ENCODE measurements at places on chromosomes 3 and 15. TPM values are rescaled to one million over a fixed set of nuclear protein-coding genes. Genes with fewer than 3 reads are reported as not detected.

DNA sequence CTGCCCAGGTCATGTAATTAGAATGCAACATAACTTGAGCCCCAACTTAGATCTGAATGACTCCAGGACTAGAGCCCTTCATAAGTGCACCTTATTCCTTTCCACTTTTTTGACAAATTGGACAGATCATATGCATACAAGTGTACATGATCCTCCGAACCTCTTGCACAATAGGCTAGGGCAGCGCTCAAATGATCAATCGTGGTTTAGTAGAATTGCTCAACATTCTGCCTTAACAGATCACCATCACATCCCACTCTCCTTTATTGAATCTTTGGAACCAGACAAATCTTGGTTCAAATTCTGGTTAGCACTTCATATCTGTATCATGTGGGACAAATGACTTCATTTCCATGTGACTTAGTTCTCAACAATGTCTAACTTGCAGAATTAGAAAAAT, 106.8 kb upstream of the CDIN1 start:
- DNase-seq, result no peak

Gene NTRK3
- total RNA-seq, result 0.24 TPM

Gene GOLGA6D
- not detected for total RNA-seq

DNA sequence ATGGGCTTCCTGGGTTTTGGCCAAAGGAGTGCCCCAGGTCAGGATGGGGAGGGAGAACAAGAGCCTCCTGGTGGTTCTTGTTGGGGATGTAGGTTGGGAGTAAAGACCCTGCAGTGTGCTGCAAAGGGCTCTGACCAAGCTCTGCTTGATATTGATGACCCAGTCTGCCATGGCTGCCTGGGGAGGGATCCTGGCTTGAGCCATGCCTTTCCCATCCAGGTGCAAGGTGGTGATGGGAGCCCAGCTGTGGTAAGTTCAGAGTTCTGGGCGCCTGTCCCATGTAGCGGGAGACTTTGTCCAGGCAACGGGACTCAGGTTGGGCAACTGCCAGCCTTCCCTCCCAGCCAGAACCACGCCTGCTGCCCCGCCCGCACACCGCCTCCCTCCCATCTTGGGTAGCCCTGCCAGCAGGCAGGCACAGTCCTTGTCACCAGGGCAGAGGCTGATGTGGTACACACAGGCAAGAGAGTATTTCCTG, 2.6 kb downstream of the GNAI2 start:
- no peak for DNase-seq

Gene WDR93
- total RNA-seq, result not detected

GRCh38 chr3:105505170-105505569, 138.5 kb downstream of the ALCAM start:
- no peak for DNase-seq

- DNase-seq, result no peak
Observed at GRCh38 chr15:43518197-43518761, 871 bp downstream of the MAP1A start.

Gene CHCHD6
- 17.5 TPM for total RNA-seq

DNA sequence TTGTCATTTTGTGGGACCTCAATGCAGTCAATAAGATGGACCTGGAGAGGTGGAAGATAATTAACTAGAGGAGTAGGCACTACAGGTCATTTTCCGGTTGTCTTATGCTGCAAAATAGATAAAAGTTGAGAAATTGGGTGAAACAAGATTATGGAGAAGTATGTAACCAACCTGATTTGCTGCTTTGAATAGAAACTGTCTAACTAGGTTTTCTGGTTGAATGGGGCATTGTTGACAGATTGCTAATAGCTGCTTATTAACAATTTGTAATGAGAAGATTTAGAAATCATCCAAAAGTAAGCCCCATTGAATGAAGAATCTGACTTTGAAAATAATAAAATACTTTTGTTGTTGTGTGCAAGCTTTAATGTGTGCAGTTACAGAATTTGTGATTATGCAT, 26.2 kb downstream of the PIAS1 start:
- DNase-seq, result no peak

- DNase-seq, result no peak
Observed at GRCh38 chr3:182364723-182365650, 428.3 kb upstream of the ATP11B start.

GRCh38 chr3:43854916-43855315, 164.2 kb downstream of the ABHD5 start:
- no peak for DNase-seq

Gene SLC12A1
- not detected for total RNA-seq

DNA sequence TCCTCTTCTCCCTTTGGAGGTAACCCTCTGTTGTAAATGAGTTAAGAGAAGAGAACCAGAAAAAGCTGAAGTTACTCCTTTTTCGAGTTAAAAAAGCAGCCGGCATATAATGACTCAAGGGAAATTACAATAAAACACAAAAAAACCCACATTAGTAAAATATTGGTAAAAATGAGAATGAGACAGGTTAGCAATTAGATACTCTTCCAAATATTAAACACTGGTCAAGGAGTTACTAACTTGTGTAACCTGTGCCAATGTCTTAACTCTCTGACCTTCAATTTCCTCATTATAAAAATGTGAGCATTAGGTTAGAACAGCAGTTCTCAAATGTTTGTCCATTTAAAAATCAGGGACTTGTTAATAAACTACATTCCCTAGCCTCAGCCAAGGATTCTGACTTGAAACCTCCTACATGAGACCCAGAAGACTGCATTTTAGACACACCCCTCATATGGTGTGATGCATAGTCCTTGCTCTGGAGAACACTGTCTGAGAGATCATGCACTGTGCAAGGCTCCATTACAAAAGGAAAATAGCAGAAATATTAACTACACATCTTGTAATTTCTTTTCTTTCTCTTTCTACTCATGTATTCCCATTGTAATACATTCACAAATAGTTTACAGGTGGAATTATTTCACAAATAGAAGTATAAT, 42.7 kb upstream of the TOP2B start:
- DNase-seq, result no peak

DNA sequence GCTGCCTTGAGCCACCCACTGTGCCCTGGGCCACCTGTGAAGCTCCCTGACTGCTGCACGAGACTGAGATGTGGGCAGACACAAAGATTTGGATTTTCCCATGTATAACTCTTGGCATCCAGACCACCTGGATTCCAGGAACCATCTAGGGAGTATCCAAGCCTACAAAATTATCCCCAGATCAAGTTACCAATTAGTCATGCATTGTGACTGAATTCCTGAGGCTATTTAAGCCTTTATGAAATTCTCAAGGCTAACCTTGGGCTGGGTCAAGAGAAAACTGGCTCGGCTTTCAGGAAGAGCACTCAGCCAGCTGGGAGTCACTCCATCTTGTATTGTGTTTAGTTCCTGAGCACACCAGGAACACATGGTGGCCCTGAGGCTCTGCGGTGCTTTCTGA, 13.3 kb upstream of the ATP13A5 start:
- DNase-seq, result no peak

DNA sequence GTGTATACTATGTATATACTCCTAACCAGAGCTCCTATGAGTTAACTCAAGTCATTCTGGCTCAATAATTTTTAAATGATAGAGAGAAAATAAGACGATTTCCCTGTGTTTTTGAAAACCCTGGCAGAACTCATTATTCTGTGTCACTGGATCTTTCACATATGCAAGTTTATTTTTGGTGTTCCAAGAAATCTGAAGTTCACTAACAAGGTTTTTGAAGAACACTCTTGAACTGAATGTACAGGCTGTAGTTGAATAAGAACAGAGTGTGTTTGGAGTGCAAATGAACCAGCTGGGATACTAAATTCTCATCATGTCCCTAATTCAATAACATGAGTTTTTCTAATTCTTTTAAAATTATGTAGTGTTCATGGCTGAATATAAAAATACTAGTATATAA, 466.9 kb upstream of the SUCLG2 start:
- no peak for DNase-seq

GRCh38 chr3:194405766-194406165, 6.7 kb upstream of the GP5 start:
- DNase-seq, result no peak

GRCh38 chr3:107431246-107432012, 54.2 kb downstream of the CCDC54 start:
- peak; percentile 21 for DNase-seq

Gene DLG1
- total RNA-seq, result 85.0 TPM

DNA sequence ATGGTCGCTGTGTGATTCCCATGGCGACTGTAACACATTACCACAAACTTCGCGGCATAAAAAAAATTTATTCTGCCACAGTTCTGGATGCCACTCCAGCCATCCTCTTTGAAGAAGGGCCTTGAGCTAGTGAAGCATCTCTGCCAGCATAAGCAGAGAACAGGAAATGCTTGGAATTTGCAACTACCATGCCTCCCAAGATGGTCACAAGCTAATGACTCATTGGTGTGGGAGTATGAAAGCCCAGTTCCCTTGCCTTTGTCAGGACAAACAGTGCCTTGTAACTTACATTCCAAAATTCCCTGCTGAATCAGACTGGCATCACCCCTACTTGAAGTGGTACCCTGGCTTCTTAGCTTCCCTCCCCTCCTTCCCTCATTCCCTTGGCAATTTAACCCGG, 129.7 kb downstream of the PROS1 start:
- DNase-seq, result no peak

GRCh38 chr3:137768361-137769321, 4.5 kb downstream of the SOX14 start:
- no peak for DNase-seq

GRCh38 chr15:32743411-32744140, 25.8 kb downstream of the GREM1 start:
- DNase-seq, result no peak

GRCh38 chr3:86410587-86410986, 580.4 kb downstream of the VGLL3 start:
- DNase-seq, result no peak

Gene MRAS
- 0.42 TPM for total RNA-seq

GRCh38 chr15:65057549-65057940, 10.2 kb downstream of the RASL12 start:
- no peak for DNase-seq

DNA sequence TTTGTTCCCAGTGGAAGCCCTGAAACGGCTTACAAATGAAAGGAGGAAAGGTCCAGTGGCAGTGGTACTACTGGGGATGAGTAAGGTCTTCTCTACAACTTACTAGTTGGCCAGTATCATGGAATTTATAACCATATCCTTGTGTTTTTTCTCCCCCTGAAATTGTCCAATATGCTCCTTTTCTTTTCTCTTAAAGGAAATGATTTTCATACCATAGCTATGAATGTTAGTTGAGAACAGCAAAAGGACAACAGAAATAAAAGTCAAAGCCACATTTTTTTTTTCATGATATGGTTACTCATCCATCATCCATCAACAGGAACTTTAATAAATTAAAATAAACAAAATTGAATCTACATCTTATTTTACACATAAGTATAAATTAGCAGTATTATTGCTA, 450.4 kb downstream of the MFSD1 start:
- DNase-seq, result no peak

DNA sequence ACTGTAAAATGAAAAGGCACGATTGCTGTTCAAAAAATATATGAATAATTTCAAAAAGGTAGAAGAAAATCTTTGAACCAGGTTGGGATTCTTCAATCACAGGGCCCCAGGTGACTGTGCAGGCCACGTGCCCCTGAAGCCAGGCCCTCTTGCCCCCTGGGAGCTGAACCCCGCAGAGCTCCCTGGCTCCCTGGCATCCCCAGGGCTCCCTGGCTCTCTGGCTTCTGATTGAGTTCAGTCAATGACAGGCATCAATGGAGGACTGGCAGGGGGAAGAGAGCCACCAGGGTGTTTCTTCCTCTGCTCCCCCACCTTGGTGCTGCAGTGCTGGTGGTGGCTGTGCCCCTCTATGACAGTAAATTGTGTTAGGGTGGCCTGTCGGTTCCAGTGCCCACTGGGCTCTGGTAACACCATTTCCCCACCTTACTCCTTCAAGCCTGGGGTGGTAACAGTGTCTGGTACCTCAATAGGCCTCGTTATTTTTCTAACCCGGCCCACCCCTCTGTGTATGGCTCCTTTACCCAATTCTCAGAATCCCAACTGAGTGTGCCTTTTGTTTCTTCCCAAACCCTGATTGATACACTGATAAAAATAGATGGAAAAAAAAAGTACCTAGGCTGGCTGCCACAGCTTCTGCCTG, 62.6 kb downstream of the STARD5 start:
- no peak for DNase-seq

GRCh38 chr3:131328721-131329120, 52.9 kb upstream of the NUDT16 start:
- DNase-seq, result no peak

DNA sequence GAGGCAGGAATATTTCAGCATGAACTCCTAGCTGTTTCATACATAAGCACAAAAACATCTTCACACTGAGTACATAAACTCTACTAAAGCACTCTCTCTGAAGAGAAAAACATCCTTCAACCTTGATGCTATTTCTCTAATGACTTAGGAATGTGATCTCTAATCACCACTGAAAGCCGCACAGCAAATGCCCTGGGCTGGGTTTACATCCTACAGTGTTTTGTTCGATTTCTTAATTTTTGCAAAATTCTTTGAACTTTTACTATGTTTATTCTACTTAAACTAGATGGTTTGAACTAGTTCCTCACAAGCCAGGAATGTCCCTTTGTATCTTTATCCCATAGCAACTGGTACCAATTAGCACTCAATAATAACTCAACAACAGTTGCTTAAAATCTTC, 130.9 kb upstream of the ABI3BP start:
- DNase-seq, result no peak

DNA sequence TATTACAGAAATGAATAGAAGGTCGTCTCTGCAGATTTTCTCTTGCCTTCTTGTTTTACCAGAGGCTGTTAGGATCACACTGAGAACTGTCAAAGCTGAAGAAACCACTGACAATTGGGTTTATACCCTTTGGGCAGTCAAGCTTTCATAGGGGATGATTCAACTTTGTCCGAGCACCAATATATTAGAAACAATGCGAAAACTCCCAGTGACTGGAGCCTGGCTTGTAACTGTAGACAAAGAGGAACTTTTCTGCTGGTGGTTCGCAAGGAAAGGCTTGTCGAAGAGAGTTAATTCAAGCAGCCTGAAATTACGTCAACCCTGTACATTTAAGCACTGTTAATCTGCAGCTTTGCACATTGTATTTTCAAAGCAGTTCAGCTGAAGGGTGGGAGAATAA, 193.2 kb upstream of the ZNF385D start:
- no peak for DNase-seq

DNA sequence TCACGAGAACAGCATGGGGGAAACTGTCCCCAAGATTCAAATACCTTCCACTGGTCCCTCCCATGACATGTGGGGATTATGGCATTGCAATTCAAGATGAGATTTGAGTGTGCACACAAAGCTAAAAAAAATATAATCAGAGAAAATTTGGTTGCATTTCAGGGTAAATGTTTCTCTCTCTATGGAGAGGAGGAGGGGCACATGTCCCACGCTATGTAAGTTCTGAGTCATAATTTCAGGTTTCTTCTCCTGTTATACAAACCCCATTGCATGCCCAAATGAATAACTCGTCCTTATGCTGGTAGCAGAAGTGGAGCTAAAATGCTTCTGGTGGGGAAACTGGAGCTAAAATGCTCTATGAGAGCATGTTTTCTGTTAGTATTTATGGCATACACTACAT, 209.7 kb upstream of the DCBLD2 start:
- DNase-seq, result no peak

Gene PRR20G
- not detected for total RNA-seq

- no peak for DNase-seq
Observed at GRCh38 chr3:165635791-165636683, 201.2 kb downstream of the BCHE start.

- DNase-seq, result no peak
Observed at GRCh38 chr15:82549199-82549665, 9.0 kb upstream of the RPS17 start.

Gene TFDP2
- total RNA-seq, result 19.7 TPM

All from activated T-helper 1 cell treated with anti-CD3 and anti-CD28 coated beads, Interleukin-12 subunit alpha, Interleukin-12 subunit beta, Interleukin-2, Interleukin-4 antibody, amounts not matched to agents 30 ng/mL and 10 ng/mL and 1 ng/mL, durations not matched to agents 14 hours and 24 hours and 36 hours (primary cell).